ENCODE measurements at places on chromosomes 12 and 14.
A peak's percentile ranks its signal among the peaks of the same experiment; 100 is the strongest.

- DNase-seq = no peak
These were observed 113.4 kb downstream of the DICER1 start for GRCh38 chr14:95043732-95044462.

GRCh38 chr14:92493024-92493423 lies 20.6 kb upstream of the RIN3 start:
- no peak for DNase-seq

- peak; percentile 87 for DNase-seq
These were observed at the start of the genes GOLT1B and RECQL for GRCh38 chr12:21501258-21502163. Gene GOLT1B, plus strand, starts transcription at chr12:21501789. Its CDS starts 135 bp downstream, at chr12:21501924. Gene RECQL, minus strand, starts transcription at chr12:21501635. Its CDS starts 2,065 bp downstream, at chr12:21499570.

GRCh38 chr14:52900731-52901130 lies 50.1 kb downstream of the FERMT2 start:
- no peak for DNase-seq

DNA sequence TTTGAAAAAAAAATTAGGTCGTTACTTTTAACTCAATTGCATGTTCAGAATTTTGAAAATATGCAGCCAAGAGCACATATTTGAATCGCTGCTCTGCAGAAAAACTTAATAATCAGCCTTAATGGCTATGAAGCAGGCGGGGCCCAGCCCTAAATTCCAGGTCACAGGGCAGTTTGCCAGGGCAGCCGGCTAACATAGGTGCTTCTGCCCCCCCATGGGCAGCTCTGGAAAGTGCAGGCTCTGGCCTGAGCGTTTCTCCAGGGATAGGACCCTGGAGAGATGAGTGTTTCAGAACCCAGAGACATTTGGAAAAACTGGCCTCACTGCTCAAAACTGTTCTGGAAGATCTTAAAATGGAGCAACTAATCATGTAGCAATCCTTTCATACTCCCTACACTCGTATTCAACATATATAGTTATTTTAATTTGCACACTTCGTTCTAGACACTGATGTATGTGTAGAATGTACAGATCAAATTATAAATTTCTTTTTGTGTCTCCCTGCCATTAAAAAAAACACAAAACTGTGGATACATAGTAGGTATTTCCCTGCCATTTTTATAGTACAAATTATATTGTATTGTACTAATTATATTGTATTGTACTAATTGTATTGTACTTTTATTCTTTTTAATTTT lies 26.0 kb upstream of the PTGR2 start:
- DNase-seq = peak; percentile 76

GRCh38 chr14:68176687-68177086 lies 357.1 kb downstream of the RAD51B start:
- DNase-seq = no peak

DNA sequence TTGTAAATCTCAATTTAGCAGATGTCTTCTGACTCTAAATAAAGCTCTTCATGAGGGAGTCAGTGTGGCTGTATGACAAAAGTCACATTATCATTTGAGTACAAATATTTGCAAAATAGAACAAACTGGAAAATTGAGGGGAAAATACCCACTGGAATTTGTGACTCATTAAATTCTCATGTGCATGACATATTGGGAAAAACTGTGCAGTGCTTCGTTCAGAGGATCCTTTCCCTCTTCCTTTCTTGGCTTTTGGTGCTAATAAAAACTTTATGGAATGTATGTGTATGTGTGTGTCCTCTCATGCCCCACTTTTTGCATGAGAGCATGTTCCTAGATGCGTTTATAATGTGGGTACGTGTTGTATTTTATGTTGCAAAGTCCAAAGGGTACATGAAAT lies 267.8 kb downstream of the KTN1 start:
- no peak for DNase-seq

DNA sequence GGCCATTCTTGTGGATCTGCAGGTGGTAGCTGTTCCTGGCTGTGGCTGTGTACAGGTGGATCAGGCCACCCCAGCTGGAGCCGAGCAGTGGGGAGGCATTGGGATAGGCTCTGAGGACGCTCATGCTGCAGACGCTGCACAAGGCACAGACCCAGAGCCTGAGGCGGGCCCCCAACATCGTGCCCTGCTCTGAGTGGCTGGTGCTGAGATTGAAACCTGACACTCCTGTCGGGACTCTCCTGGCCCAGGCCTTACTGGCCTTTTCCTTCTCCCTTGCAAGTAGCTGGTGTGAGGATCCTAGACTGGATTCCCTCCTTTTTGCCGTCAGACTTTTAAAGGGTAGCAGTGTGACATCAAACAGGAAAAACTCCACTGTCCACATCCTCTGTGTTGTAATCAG lies at the start of gene FGF23:
TSS of gene FGF23 (minus strand) at position 308 of the 400 bp plus-strand sequence. CDS start at position 178, 130 bp downstream.
- no peak for DNase-seq
